ENCODE measurements at places on chromosomes 12 and 14. TPM values are rescaled to one million over a fixed set of nuclear protein-coding genes. Genes with fewer than 3 reads are reported as not detected.

GRCh38 chr12:546920-547845, 87.4 kb downstream of the B4GALNT3 start:
- DNase-seq = no peak

GRCh38 chr12:100458191-100458590, 15.5 kb upstream of the NR1H4 start:
- no peak for DNase-seq

Gene DGKA
- 21.0 TPM for total RNA-seq

Gene NINJ2
- total RNA-seq = 2.9 TPM

DNA sequence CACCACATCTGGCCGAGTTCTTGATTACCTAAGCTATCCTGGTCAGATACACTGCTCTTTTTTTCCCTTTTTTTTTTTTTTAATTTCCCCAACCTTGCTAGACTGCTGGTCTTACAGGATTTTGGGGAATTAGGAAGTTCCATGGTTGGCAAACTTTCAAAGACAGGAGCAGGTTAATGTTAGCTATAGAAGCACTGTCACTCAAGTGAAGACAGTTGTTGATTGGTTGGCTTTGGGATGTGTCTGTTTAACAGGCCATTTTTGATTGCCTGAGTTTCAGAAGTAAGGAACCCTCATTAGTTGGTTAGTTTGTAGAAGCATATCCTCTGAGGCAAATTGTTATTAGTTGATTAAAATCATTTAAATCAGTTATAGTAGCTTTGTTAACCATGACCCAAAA, 36.8 kb downstream of the RAP1B start:
- no peak for DNase-seq
